Pancreas (tissue), 10 donors: ENCODE measurements at places on chromosomes 2 and 18. TPM values are rescaled to one million over a fixed set of nuclear protein-coding genes. Genes with fewer than 3 reads are reported as not detected.

GRCh38 chr2:160201849-160202539 is 1.9 kb upstream of the ITGB6 start:
- H3K36me3 ChIP-seq = no peaks in the 10 kb centered on the region
- no peaks in the 10 kb centered on the region for H3K27me3 ChIP-seq
- H3K4me3 ChIP-seq = no peak overlapping the region
- H3K4me1 ChIP-seq = no peaks in the 10 kb centered on the region
- no peak for DNase-seq
- no peak overlapping the region for H3K27ac ChIP-seq

DNA sequence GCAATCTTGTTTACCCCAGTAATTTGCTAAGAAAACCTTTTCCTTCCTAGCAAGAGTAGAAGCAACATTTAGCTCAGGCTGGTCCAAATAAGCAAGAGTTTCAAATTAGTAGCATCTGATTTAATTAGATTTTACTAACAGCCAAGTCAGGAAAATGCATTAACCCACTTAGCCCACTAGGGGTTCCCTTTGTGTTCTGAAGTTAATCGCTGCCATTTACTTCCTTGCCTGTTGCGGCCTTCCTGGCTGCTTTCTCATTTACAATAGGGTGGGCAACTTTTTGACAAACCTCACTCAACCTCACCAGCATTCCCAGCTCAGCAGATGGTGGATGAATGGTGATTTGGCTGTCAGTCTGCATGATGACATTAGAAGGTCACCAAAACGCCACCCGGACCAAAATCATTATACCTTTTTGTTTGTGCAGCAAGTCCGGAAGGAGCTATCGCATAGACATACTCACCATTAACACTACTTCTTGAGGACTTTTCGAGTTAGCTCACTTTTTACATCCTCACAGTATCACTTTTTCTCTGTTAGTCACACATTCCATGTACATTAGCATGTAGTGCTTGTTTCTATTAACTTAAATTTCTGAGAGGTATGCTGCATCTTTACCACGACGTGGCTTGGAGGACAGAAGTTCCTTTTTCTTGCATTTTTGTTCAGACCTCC is 101.5 kb upstream of the SETBP1 start:
- H3K4me3 ChIP-seq = no peak overlapping the region
- H3K4me1 ChIP-seq = no peaks in the 10 kb centered on the region
- H3K27me3 ChIP-seq = no peaks in the 10 kb centered on the region
- no peak overlapping the region for H3K27ac ChIP-seq
- no peaks in the 10 kb centered on the region for H3K36me3 ChIP-seq
- DNase-seq = no peak

Gene TMEM17
- total RNA-seq = 2.8 TPM

DNA sequence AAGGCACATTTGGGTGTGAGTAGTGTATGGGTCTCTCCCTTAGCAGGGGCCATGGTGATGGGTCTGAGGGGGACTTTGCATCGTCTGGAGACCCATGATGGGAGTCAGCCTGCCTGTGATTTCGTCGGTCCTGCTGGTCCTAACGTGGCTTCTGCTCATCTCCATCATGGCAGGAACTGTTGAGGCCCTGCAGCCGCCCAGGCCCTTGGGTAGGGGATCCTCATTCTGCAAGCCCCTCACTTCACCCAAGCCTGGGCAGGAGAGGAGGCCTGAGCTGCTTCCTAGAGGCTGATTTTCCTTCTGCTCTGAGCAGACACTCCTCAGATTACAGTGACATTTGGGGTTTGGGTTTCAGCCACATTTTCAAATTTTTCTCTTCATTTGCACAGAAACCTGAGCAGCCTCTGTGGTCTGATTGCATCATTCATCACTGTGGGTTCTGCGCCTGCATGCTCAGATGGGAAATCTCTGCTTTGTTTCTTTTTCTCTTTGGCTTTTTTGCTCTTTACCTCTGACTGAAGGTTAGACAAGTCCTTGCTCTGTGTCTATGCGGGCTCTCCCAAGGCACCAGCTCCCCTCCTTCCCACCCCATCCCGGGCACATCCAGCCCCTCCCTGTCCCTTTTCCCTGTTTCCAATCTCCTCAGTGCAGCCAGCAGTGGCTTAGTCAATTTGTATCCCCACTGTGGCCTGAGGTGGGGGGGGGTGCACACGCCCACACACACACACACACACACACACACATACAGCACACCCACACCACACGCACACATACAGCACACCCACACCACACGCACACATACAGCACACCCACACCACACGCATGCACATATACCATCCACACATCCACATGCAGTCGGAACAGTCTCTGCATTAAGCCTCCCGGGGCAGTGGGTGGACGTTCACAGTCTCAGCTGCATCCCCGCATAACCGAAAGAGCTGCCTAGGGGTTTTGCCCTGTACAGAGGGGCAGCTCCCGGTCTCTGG is 305.4 kb upstream of the HS6ST1 start:
- no peak overlapping the region for H3K4me3 ChIP-seq
- H3K36me3 ChIP-seq = no peaks in the 10 kb centered on the region
- DNase-seq = peak; percentile 21
- no peak overlapping the region for H3K27ac ChIP-seq

Gene ALPG
- not detected for total RNA-seq

Gene CFAP221
- 11.4 TPM for total RNA-seq

DNA sequence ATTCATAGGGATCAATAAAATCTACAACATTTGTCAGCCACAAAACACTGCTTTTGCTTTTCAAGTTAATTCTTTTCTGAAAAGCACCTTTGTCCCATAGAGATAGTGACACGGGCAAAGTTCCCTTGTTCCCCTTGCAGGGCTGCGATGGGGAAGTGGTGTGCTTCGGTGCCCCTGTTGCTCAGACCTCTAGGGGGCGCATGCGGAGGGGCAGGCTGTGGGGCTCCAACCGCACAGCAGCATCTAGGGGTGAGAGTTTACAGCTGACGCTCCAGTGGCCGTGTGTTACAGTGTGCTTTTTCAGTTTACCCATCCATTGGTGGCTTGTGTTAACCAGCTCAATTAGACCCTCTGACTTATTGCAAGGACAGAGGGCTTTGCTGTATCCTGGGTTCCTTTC is 1432.2 kb upstream of the ACVR2A start:
- no peak for DNase-seq
- H3K27me3 ChIP-seq = no peaks in the 10 kb centered on the region
- no peaks in the 10 kb centered on the region for H3K36me3 ChIP-seq
- no peaks in the 10 kb centered on the region for H3K4me1 ChIP-seq

Gene PRKD3
- 17.2 TPM for total RNA-seq
